A673 (cell line): ENCODE measurements at places on chromosomes 12 and 14.

- DNase-seq, result no peak
Observed at GRCh38 chr14:104364830-104365229, 214.7 kb upstream of the C14orf180 start.

GRCh38 chr12:95574799-95575452 is 23.6 kb upstream of the USP44 start:
- DNase-seq, result peak; percentile 71

GRCh38 chr12:52645120-52645761 is 6.8 kb downstream of the KRT2 start:
- DNase-seq, result no peak

GRCh38 chr14:85538636-85539035 is 8.7 kb downstream of the FLRT2 start:
- DNase-seq, result no peak

GRCh38 chr12:51589557-51590176 is 1.4 kb upstream of the SCN8A start:
- no peak for DNase-seq

GRCh38 chr12:124910561-124911478 is 3.6 kb downstream of the UBC start:
- DNase-seq, result no peak

- DNase-seq, result no peak
Observed at GRCh38 chr12:30932881-30933280, 6.3 kb downstream of the TSPAN11 start.

DNA sequence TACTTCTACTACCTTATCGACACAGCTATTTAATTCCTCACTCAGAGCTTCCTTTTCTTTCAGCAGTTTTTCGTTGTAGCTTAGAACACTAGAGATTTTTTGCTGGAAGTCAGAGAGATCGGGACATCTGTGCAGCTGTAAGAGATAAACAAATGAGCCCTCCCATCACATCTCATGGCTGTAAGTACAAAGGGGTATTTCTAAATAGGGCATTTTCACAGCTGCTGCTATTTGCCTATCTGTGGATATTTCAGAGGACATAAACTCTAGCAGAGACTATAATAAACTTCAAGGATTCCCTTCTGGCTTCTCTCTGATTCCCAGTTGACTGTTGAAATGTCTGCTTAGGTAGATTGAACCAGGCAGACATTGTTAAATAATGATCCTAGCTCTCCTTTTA is 76.1 kb upstream of the SAV1 start:
- no peak for DNase-seq

DNA sequence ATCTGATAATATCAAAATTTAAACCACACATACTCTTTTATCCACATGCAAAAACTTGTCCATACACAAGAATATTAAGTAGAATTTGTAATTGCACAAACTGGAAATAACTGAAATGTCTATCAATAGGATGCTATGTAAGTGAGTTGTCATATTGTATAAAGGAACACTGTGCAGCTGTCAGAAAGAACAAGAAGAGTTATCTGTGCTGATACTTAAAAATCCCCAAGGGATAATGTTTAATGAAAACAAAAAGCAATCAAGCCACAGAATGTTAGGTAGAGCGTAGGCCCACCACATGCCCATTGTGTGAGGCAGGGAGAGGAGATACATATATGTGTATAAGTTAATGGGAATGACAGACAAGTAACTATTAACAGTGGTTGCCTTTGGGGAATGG is 25.9 kb upstream of the HIGD1C start:
- DNase-seq, result no peak

DNA sequence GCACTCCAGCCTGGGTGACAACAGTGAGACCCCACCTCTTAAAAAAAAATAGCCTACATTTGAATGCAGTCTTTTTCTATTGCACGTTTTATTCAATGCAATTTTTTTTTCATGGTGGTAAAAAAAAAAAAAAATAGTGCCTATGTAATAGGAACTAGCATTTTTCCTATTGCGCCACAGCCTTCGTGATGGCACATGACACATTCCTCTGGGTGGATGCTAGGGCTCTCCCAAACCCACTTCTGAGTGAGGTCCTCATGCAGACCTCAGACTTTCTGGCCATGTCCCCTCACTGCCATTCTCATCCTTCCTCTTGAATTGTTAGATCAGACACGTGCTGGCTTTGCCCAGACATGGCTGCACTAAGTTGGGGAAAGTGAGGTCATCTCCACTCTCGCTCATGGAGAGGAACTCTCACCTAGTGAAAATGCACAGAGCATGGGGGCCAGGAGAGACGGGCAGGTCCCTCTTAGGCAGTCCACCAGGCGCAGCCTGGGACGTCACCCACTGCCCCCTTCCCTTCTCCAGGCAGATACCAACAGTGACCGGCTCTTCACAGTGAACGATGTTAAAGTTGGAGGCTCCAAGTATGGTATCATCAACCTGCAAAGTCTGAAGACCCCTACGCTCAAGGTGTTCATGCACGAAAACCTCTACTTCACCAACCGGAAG is 19.2 kb downstream of the DCAF4 start:
- no peak for DNase-seq

- peak; percentile 87 for DNase-seq
Observed at GRCh38 chr12:118357257-118358007, 15.3 kb downstream of the TAOK3 start.

- DNase-seq, result no peak
Observed at GRCh38 chr12:5518584-5519365, 86.9 kb downstream of the NTF3 start.

GRCh38 chr12:85325442-85325841 is 45.4 kb downstream of the ALX1 start:
- peak; percentile 65 for DNase-seq

GRCh38 chr14:23345987-23346692 is 6.5 kb downstream of the SLC22A17 start:
- no peak for DNase-seq

GRCh38 chr12:73726881-73727280 is 810.8 kb upstream of the ATXN7L3B start:
- no peak for DNase-seq

- peak; percentile 76 for DNase-seq
Observed at GRCh38 chr12:117854339-117855012, 114.3 kb downstream of the KSR2 start.

DNA sequence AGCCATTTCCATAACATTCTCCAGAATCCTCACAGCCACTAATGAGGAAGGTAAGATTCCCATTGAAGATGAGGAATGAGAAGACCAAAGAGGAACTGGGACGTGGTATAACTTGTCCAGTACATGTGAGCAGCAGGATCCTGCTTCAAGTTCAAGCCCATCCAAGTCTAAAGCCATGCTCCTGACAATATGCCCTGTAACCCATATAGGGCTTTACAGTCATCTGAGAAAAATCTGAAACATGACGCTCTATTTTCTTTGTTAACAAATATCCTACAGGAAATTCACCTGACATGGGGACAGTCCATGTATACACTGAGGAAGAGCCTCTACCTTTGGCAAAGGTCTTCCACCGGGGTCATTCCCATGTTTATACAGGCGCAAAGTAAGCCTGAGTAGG is 3.1 kb upstream of the ACTR6 start:
- no peak for DNase-seq

- DNase-seq, result no peak
Observed at GRCh38 chr12:105852951-105853350, 285.8 kb downstream of the NUAK1 start.

- DNase-seq, result no peak
Observed at GRCh38 chr12:102595315-102595714, 115.0 kb upstream of the IGF1 start.

DNA sequence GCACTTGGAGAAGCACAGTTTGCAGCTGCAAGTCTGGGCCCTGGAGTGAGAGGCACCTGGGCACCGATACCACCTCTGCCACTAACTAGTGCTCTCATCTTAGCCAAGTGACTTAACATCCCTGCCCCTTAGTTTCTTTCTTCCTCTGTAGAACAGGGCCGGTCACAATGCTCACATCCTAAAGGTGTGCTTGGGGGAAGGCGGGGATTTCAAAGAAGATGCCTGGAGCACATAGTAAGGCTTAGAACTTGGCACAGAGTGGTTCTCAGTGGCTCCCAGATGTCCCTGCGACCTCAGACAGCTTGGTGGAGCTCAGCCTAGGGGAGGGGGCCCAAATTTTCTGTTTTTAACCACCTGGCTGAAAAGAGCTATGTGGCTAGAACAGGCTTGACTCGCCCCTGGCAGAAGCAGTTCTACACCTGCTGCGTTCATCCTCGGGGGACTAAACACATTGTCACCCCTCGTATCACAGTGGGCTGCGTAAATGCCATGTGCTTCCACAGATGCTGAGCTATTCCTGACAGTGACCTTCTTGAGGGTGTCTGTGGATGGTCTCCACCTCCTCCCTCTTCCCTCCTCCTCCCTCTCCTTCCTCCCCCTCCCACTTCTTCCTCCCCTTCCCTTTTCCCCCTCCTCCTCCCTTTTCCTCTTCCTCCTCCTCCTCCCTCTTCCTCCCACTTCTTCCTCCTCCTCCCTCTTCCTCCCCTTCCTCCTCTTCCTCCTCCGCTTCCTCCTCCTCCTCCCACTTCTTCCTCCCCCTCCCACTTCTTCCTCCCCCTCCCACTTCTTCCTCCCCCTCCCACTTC is 112.1 kb downstream of the PHETA1 start:
- no peak for DNase-seq

DNA sequence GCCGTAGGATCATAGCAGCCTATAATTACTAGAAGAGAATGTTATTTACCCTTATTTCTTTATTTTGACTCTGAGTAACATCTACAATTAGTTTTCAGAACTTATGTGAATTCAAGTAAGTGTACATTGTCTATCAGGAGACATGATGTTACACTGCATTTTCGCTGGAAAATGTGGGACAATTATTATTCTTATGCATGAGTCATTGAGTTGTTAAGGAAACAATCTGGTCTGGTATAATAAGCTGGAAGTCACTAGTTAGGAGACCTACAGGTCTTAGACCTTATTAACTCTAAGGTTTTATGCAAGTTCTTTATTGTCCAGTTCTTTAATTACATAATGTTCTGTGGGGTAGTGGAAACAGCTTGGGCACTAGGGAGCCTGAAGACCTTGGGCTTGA is 5.8 kb downstream of the KTN1 start:
- no peak for DNase-seq

DNA sequence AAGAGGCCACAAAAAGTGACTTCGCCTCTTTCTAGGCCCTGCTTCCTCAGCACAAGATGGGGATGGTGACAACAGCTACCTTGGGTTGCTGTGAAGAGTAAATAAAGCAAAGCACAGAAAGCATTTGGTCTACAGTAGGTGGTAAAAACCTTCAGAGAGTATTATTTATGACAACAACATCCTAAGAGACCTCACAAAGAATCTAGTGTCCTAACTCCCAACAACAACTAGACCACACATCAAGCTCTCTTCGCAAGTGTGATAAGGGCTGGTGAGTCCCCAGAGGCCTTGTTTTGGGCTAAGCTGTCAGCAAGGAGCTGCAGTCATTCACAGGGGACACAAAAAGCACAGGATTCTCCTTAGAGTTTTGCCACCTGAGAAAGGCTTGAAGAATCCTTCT is 84.9 kb downstream of the EFCAB11 start:
- DNase-seq, result no peak

DNA sequence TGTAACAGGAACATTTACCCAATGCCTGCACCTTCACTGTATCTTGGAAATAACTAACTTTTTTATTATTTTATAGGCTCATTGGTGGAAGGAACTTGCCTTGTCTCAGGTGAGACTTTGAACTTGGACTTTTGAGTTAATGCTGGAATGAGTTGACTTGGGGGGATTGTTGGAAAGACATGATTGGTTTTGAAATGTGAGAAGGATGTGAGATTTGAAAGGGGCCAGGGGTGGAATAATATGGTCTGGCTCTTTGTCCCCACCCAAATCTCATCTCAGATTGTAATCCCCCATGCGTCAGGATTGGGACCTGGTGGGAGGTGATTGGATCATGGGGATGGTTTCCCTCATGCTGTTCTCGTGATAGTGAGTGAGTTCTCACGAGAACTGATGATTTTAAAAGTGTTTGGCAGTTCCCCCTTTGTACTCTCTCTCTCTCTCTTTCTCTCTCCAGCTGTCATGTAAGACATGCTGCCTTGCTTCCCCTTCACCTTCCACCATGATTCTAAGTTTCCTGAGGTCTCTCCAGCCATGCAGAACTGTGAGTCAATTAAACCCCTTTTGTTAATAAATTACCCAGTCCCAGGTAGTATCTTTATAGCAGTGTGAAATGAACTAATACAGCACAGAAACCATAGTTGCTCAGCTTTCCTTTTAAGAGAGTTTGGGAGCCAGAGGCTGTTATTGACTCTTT is 244.1 kb downstream of the BTG1 start:
- DNase-seq, result no peak

- no peak for DNase-seq
Observed at GRCh38 chr14:68284333-68284732, 464.8 kb downstream of the RAD51B start.

- no peak for DNase-seq
Observed at GRCh38 chr14:30020687-30021086, 93.0 kb upstream of the PRKD1 start.

DNA sequence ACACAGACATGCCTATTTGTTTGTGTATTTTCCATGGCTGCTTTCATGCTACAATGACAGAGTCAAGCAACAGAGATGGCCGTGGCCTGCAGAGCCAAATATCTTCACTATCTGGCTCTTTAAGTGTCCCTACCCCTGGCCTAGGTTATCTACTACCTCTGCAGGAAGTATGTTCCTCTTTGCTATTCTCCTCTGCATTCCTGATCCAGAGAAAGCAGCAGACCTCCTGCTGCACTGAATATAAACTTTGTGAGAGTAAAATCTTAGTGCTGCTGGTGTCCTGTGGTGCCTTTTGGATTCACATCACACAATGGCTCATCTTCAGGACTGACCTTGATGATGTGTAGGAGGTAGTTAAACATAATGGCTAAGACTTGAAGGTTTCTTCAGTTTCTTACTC is 233.4 kb downstream of the IPO8 start:
- no peak for DNase-seq

- DNase-seq, result peak; percentile 47
Observed at GRCh38 chr12:27780612-27781408, 774 bp upstream of the MANSC4 start.

GRCh38 chr12:12645485-12645884 is 33.8 kb downstream of the CREBL2 start:
- peak; percentile 41 for DNase-seq

- no peak for DNase-seq
Observed at GRCh38 chr14:90179357-90179756, 77.0 kb upstream of the PSMC1 start.

DNA sequence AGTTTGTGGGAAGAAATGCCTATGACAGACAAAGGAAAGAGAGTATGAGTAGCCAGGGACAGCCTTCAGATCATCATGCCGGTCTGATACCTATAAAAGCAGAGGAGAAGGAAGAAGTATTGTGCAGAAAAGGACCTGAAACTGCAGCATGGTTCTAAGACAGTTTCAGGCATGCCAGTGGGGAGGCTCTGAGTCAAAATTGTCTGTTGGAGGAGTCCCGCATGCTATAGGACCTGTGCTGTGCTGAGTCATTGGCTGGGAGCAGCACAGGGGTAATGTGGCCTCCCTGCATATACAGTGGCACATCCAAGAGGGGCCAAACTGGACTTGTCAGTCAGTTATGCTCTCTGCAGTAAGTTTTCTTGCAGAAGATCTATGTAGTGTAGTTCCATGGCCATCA is 40.7 kb downstream of the NEUROD4 start:
- DNase-seq, result no peak
